ENCODE measurements at places on chromosomes 4 and X.
A peak's percentile ranks its signal among the peaks of the same experiment; 100 is the strongest.

DNA sequence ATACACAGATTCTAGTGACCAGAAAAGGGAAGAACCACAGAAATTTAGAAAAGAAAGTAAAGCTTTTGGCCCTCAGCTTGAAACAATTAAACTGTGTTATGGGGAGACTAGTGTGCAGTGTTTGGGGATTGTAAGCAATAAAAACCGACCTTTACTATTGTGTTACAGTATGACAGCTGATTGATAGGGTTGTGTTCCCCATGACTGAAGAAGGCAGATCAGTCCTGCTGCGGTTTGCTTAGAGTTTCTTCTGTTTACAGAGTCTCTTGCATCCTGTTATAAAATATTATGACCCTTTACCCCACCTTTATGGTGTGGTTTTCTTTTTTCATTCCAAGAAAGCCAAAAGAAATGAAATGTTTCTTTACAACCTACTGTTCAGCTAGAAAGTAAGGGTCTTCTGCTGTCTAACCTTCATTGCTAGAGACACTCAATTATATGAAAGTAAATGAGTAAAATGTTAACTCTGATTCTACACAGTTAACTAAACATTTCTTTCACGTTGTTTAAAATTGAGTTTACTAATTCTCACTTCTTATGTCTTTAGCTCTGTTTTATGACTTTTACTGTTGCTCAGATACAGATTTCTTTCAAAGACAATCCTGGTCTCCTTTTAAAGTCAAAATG, 18.1 kb downstream of the CHIC1 start:
- DNase-seq: no peak

DNA sequence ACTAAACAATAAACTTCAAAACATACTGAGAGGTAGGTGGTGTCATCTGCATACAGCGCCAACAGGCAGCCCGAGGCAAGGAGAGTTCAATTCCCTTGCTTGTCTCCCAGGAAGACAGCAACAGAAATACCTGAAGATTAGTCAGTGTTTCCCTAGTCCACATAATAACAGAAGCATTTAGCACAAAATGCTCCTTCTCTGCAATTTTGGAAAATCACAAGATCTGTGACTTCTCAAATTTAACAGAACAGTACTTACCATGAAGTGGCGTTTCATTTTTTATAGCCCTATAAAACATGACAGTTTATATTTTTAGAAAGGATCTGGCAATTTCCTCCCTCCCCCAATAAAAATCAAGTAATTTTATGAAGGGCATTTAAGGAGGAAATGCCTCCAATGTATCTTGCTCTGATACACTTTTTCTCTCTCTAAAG, 67.1 kb upstream of the MYOZ2 start:
- DNase-seq: no peak

- DNase-seq: no peak
Measured at GRCh38 chr4:98748609-98749008, 90.2 kb upstream of the TSPAN5 start.

- peak; percentile 60 for DNase-seq
Measured at GRCh38 chrX:53089224-53089842, 4.6 kb upstream of the KANTR start.

- no peak for DNase-seq
Measured at GRCh38 chr4:153255233-153255632, 51.0 kb downstream of the TRIM2 start.

DNA sequence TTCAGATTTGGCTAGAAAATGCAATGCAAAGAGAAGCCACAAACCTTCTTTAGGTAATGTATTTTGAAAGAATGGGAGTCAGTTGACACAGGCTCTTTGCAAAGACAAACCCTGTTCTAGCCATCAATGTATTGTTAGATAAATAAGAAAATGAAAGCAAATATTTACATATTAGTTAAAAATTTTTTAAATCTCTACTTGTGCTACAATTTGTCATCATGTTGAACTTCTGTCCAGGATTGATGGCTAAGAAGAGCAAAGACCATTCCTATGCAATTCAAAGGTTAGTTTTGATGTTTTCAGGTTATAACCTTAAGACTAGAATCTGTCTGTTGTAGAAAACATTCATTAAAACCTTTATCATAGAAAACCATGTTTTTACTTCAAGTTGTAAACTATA, 788.8 kb upstream of the FTHL17 start:
- no peak for DNase-seq

- no peak for DNase-seq
Measured at GRCh38 chrX:133399411-133399810, 15.9 kb downstream of the GPC4 start.

DNA sequence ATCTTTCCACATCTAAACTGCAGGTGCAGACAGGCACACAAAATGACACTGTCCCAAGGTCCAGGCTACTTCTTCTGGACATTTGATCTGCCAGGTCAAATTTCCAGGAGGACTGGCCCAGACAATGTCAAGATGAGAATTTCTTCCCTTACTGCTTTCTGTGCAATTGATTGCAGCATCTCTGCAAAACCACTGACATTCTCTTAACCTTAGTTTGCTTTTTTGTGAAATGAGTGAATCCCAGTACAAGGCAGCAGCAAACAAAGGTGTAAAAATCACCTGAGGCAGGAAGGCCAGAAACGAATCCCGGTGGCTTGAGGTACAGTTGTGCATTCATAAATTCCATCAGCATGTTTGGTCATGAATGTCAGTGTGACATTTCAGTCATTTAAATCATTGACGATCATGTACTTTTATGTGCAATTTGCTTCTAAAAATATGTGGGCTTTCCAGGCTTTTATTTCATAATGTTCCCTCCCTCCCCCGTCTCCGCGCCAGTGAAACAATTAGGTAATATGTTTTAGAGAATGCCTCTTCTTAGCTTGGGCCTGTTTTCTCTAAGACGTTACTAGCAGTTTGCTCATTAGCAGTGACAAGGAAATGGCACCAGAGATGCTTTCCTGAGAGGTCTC, 39.1 kb downstream of the NHS start:
- DNase-seq: no peak

- DNase-seq: no peak
Measured at GRCh38 chrX:23745786-23746185, 2.7 kb upstream of the ACOT9 start.

GRCh38 chrX:78024349-78025059, 55.1 kb upstream of the PGAM4 start:
- peak; percentile 17 for DNase-seq

- DNase-seq: no peak
Measured at GRCh38 chrX:15245896-15246295, 24.0 kb downstream of the ASB9 start.

- DNase-seq: no peak
Measured at GRCh38 chr4:88933414-88934160, 123.4 kb downstream of the FAM13A start.

DNA sequence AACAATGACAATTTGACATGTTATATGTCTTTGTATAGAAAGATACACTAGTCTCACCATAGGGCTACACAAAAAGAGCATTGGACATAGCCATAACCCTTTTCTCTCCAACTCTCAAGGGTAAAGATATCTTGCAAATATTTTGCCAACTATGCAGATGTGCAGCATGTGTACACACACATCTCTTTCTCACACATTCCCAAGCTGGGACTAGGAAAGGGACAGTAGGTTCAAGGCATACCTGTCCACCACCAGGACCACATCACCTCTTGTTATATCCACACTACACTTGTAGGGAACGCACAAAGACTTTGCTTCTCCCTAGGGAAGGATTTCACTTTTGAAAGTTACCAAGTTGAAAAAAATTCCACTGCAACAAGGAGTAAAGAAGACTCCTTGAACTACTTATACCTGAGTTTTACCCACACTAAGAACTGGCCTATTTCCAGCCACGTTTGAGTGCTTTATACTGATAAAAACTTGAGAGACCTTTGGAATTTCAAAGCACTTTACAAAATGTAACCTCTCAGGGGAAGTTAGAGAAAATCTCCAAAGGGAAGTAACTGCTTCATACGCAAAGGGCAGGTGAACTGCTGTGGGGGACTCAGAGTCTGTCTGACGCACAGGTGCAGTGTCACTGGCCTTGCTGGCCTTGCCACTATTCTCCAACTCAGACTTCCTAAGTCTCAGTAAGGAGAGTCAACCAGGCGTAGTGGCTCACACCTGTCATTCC, 36.9 kb downstream of the NR3C2 start:
- DNase-seq: no peak

GRCh38 chr4:40243386-40243948, 46.6 kb downstream of the RHOH start:
- no peak for DNase-seq

DNA sequence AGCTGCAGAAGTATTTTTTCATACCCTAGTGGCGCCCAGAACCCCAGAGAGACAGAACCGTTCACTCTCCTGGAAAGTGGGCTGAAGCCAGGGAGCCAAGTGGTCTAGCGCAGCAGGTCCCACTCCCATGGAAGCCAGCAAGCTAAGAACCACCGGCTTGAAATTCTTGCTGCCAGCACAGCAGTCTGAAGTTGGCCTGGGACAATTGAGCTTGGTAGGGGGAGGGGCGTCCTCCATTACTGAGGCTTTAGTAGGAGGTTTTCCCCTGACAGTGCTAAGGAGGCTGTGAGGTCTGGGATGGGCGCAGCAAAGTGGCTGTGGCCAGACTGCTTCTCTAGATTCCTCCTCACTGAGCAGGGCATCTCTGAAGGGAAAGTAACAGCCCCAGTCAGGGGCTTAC, 84.5 kb upstream of the ATXN3L start:
- no peak for DNase-seq

- DNase-seq: no peak
Measured at GRCh38 chrX:73577361-73577760, 14.4 kb downstream of the CHIC1 start.

- DNase-seq: no peak
Measured at GRCh38 chr4:112908511-112908910, 140.9 kb upstream of the ANK2 start.

DNA sequence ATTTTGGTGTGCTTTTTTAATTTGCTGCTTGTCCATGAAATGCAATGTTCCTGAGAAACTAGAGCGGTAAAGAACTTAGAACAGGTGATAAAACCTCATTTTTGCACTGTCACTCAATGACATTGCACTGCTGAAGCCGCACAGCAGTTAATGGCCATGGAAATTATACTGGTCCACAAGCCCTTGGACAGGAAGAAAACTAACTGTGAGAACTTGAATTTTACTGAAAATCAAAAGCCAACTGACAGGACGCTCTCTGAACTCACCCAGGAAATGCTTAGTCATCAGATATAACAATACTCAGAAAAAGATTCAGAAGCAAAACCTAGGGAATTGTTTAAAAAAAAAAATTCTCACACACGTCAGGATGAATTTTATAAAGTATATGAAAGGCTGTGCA, 246.4 kb upstream of the SLC7A11 start:
- no peak for DNase-seq

GRCh38 chr4:171397175-171397574, 416.0 kb upstream of the GALNTL6 start:
- no peak for DNase-seq

GRCh38 chr4:48269861-48270522, 354 bp upstream of the TEC start:
- DNase-seq: peak; percentile 70

DNA sequence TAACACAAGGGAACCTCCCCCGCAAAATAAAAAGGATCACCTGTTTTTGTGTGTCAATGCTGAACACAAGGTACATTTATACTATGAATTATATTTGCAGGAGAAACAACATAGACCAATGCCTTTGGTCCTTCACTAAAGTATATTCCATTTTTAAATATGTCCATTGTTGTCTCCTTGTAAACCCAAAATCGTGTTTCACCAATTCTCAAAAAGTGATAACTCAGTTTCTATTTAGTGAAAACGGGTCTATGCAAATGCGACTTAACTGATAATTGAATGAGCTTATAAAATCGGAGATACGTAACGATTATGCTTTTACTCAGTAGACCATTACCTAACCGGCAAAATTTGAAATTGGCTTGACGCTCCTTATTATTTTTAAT, 2.1 kb downstream of the BRWD3 start:
- no peak for DNase-seq

- DNase-seq: no peak
Measured at GRCh38 chr4:70291341-70291740, 43.4 kb upstream of the CABS1 start.

- DNase-seq: no peak
Measured at GRCh38 chr4:61923179-61923578, 723.1 kb downstream of the ADGRL3 start.

- DNase-seq: no peak
Measured at GRCh38 chr4:4362991-4363697, 23.8 kb upstream of the NSG1 start.

GRCh38 chr4:176380352-176381157, 60.8 kb downstream of the SPCS3 start:
- DNase-seq: no peak

DNA sequence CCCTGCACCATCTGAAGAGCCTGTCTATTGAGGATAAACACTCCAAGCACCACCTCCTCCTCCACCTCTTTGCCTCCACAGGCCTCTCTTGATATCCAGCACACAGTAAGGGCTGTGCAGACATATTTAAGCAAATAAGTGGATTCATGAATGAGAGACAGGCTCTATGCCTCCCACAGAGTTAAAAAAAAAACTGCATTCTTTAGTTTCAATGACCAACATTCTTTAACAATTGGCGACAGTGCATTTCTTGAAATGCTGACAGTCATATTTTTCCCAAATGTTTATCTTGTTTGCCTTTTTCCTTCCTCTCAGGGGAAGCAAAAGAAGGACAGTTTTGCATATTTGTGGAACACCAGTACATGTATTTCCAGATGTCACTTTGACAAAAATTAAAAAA, 38.6 kb downstream of the MXRA5 start:
- no peak for DNase-seq

GRCh38 chrX:47360423-47361179, 9.8 kb upstream of the ZNF157 start:
- DNase-seq: no peak

DNA sequence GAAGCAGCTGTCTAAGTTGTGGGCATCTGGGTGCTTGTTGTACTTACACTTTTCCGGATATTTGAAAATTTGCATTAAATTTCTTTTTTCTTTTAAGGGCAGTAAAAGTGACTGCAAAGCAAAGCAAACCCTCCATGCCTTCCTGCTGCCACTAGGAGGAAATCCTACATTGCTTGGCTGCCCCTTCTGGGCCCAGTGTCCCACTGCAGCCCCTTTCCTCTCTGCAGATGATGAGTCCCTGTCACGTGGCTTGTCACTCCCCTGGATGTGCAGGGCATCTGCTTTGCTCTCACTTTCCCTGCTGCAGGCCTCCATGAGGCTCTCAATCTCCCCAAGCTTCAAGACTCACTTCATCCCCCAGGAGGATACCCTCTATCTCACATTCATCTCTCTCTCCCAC, 12.7 kb downstream of the TSR2 start:
- no peak for DNase-seq

GRCh38 chrX:129724754-129725153, 14.0 kb upstream of the XPNPEP2 start:
- DNase-seq: no peak

GRCh38 chr4:83629945-83630721, 94.2 kb downstream of the GPAT3 start:
- DNase-seq: no peak

- no peak for DNase-seq
Measured at GRCh38 chrX:151974336-151975227, at the start of gene GABRE. GABRE (minus strand) TSS chrX:151974676; CDS start chrX:151974625, 51 bp downstream.

DNA sequence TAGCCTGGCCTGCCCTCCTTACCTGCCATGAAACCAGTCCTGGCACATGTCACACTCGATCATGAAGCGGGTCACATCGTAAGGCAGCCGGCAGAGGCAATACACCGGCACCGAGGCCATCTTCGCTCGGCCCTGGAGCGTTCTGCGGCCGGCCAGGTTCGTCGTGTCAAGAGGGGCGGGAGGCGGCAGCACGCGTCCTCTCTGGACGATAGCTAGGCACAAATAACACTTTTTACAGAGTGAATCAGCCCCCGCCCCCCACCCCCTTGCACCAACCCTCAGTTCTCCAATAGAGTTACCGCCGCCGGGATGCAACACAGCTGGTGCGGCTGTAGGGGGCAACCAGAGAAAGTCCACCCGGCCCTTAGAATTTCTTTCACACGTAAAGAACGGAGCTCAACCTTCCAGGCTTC, 1.7 kb downstream of the PHF8 start:
- DNase-seq: peak; percentile 48
